ENCODE measurements at places on chromosomes 5 and 9. TPM values are rescaled to one million over a fixed set of nuclear protein-coding genes. Genes with fewer than 3 reads are reported as not detected.

- DNase-seq = no peak
These were observed 50.8 kb downstream of the TGFBR1 start for GRCh38 chr9:99155736-99156135.

DNA sequence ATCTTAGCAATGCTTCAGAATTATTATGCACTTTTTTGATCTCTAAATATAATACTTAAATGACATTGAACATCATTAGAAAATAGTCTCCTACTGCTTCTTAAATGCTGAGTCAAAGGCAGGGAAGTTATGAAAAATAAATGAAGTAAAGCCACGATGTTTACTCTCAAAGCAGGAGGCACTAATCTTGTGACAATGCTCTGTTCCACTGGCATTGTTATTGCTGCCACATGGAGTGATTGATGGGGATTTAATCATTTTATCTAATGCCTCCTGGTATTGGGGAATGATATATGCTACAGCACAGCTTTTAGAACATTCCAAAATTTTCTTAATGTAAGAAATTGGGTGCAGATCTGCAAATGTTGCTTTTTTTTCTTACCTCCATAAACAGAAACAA lies 1655.4 kb upstream of the NUDT12 start:
- DNase-seq = no peak

GRCh38 chr5:34534523-34535103 lies 121.5 kb upstream of the RAI14 start:
- no peak for DNase-seq

TLX3 gene
- not detected for total RNA-seq

FREM1 gene
- 3.5 TPM for total RNA-seq

FAM153A gene
- total RNA-seq = 0.83 TPM

ORM2 gene
- not detected for total RNA-seq

DNA sequence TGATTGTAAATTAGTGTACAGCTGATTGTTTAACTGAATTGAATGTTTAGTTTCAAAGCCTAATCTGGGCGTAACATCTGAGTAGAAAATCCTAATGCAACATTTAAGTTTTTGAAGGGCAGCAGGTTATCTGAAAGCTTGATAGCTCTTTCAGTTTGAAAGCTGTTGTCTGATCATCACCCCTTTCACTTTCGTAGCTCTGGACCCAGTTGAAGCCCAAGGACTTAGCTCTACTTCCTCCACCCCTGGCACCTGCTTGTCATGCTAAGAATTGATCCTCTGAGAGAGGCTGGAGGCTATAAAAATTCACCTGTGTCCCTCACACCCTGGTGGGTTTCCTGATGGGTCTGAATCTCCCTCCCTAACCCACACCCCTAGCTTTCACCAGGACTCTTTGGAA lies 86.0 kb downstream of the ZFAND5 start:
- no peak for DNase-seq

ANXA2R gene
- 1.8 TPM for total RNA-seq

DNAJC21 gene
- 61.9 TPM for total RNA-seq

DNA sequence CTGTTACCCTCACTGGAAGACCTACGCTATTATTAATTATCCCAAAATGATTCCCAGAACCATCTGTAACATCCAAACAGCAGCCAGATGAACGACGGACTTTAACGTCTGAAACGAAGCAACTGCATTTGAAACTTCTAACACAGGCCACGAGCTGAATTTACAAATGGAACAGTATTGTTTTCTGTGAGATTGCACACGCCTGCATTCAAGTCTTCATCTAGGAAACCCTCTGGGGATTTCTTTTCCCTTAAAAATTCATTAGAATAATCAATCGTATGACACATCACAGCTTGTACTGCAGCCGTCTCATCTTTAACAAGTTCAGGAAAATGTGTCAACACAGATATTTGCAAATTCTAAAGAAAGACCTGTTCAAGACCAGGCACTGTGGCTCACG lies 80.2 kb downstream of the MYO10 start:
- no peak for DNase-seq

CHSY3 gene
- 2.1 TPM for total RNA-seq

- no peak for DNase-seq
These were observed 172.7 kb upstream of the KLF9 start for GRCh38 chr9:70587201-70587600.

DNA sequence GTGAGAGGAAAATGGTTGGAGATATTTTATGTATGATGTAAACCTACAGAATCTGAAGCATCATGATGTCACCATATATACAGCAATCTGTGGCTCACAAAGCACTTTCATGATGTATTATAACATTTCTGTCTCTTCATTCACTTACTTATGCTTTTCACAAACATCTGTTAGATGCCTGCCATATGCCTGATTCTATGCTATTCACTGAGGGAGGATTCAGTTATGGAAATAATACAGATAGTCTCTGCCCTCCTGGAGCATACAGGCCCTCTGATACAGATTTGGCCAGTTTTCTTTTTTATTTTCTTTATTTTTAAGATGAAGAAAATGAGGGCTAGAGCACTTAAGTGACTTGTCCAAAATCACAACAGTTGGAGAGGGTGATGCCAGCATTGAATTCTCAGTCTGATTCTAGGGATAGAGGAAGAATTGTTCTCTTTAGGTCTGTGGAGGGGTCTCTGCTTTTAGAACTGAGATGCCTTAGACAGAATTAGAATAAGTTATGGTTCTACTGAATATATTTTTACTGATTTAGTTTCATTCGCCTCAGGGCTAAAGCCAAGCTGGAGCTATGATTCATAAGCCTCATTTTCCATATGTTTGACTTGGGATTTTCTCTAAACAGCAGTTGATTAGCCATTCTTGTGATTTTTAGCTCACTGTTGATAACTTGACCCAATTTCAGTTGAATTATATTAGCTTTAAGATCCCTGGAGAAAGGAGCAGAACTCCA lies 636.4 kb downstream of the PRELID2 start:
- no peak for DNase-seq

- DNase-seq = no peak
These were observed 5.9 kb upstream of the MAPK9 start for GRCh38 chr5:180297587-180298282.

DNA sequence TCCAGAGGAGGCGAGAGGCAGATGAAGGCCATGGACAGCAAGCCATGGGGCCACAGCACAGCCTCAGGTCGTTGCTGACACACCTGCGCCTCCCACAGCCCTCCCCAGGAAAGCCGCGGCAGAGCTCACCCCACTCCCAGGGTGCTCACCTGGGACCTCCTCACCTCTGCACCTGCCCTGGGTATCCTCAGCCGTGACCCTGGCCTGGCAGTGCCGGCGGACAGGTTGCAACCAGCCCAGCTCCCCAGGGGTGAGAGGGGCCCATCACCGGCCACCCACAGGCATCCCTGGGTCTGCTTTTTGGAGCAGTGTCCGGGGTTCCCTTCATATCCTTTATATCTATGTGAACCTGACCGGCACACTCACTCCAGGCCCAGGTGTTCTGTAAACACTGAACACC lies 30.4 kb upstream of the FCN1 start:
- DNase-seq = no peak
